ENCODE measurements at places on chromosomes 7 and 10.

DNA sequence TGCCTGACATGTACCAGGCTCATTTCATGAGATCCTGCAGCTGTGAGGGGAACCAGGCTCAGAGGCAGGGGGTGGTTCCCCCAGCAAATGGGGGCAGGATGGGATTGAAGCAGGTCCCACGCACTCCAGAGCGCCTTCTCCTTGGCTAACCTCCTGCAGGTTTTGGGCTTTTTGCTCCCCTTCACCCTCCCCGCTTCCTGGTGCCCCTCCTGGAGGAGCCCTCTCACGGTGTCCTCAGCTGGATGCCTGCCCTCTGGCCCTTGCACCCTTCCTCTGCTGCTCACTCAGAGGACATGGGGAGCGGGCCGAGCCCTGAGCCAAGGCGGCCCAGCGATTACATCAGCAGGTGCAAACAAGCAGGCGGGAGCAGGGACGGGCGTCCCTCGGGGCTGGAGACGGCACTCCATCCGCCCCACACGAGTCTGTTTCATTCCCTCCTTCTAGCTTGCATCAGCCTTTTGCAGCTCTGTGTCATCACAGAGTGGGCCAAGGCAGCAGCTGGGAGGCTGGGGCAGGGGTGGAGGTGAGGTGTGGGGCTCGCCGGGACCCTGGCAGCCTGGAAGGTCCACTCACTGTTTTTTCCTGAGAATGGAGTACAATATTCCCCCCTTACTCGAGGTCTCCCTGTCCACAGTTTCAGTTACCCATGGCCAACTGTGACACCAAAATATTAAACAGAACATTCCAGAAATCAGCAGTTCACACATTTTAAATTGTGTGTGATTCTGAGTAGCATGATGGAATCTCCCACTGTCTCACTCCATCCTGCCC, 52.7 kb upstream of the SLC29A3 start:
- DNase-seq, result no peak

- DNase-seq, result no peak
Observed at GRCh38 chr10:18659819-18660535, 746 bp downstream of the ARL5B start.

DNA sequence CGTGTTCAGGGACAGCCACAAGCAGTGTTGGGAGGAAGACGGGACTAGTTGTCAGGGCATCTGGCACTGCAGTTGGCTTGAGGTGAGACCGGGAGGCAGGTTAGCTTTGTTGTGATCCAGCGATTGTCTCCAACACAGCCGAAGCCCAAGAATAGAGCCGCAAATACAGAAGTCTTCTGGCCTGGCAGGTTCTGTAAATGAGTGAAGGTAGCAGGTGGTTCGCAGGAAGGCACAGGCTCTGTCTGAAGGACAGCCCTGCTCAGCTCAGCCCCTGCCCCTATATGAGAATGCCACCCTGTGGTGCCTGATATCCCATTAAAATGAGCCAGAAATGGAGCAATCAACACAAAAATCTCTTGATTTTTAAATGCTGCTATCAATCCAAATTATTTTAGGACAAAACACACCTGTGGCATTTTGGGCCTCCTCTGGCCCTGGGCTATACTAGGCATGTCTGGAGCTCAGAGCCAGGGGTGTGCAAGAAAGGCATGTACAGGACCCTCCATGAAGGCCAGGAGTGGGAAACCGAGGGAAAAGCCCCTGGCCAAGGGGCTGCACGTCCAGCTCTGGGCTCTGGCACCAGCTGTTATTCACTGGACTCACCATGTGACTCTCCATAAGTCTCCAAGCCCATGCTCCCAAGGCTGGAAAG, 11.2 kb upstream of the C10orf71 start:
- no peak for DNase-seq

DNA sequence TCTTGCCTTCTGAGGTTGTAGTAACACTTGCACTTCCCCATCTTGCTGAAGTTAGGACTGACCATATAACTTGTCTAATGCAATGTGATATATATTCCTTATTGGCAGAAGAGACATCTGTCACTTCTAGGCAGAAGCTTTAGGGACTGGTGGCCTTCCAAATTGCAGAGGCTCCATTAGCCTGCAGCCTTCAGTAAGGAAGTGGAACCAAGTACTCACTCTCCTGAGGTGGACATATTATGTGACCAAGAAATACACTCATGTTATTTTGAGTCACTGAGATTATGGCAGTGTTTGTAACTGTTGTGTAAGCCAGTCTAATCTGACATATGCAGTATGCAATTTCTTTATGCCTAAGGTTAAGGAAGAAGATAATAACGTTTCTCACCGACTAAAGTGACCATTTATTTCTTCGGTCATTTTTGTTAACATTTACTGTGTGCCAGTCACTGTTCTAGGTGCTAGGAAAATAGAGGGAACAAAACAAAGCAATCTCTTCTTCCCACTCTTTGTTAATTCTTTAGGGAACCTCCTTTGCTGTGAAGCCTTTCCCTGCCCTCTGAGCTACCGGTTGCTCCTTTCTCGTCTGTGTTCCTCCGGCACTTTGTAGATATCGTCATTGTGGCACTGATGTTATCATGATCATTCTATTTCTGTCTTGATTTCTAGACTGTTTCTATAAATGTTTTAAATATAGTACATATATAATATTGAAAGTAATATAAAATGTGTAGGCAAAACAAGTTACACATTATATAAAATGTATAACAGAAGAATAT, 52.9 kb upstream of the HBP1 start:
- DNase-seq, result no peak

- DNase-seq, result no peak
Observed at GRCh38 chr7:38296059-38296857, 22.8 kb upstream of the TARP start.

DNA sequence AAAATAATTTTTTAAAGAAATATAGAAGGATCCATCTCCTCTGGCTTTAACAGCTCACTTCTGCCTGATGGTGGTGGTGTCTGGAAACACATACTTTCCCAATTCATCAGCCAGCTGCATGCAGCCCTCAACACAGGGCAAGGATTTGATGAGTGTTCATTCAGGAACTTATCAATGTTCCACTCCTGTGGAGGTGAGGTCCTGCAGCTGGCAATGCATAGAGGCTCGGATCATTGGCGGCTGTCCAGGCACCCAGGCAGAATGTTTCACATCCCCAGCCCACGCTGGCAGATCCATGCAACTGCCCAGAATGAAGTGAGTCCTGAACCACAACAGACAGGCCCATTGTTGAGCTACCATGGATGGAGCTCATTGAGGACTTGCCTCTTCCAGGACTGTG, 55.2 kb upstream of the KCNMA1 start:
- DNase-seq, result no peak

DNA sequence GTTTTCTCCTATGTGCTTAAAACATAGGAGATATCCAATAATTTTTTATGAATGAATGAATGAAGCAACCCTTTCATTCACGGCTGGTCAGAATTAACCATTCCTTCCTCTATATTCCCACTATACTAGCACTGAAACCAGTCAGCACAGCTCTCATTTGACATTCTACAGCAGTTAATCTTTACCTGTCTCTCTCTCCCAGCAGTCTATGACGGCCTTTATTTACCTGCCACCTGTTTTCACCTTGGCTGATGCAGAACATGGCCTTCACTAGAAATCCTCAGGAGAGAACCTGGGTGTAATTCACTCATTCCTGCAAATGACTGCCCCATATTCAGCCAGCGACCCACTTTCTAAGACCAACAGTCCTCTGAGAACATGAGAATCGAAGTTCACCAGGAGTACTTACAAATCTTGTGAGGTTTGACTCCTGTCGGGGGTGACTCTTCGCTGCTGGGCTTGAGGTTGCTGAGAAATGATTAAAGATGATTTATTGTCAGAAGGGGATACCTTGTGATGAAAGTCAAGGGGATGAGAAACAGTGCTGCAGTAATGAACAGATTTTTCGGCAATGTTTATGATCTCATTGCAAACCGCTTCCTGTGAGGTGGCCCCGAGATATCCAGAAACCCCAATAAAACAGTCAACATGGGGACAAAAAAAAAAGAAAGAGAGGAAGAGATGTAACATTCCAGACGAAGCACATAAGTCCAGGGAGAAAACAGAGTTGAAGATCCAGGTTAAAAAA, 30.9 kb upstream of the PDLIM1 start:
- no peak for DNase-seq

GRCh38 chr10:71346731-71347130, 27.7 kb downstream of the SLC29A3 start:
- DNase-seq, result no peak

GRCh38 chr7:35553519-35553918, 141.4 kb downstream of the HERPUD2 start:
- DNase-seq, result no peak

GRCh38 chr7:103964269-103964668, 25.2 kb downstream of the RELN start:
- no peak for DNase-seq

- no peak for DNase-seq
Observed at GRCh38 chr10:24331457-24331856, 122.5 kb downstream of the KIAA1217 start.

DNA sequence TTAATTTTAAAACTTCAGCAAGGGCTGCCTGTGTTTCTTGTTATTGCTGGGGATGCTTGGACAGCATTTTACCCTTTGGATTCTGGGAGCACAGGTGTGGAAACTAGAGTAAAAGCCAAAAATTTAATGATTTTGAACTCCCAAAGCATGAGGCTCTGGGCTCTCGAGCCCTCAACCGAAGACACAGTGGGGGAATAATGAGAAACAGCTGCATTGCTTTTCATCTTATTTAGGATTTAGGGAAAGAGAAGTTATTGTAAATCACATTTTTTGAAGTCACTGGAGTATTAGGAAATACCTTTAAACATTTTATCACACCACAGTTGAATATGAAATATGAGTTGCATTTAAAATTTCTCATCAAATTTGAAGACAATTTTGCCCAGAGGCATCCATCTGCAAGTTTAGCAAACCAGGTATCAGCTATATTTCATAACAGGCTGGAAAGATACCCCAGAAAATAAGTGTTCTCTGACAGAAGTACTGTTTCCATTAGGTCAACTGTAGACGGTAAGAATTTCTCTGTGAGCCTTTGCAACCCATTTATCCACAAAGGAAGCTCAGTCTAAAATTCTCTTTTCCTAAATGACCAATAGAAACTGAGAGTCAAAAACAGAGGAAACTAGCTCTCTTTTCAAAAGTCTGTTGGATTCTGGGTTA, 290.6 kb upstream of the PHYHIPL start:
- DNase-seq, result no peak

DNA sequence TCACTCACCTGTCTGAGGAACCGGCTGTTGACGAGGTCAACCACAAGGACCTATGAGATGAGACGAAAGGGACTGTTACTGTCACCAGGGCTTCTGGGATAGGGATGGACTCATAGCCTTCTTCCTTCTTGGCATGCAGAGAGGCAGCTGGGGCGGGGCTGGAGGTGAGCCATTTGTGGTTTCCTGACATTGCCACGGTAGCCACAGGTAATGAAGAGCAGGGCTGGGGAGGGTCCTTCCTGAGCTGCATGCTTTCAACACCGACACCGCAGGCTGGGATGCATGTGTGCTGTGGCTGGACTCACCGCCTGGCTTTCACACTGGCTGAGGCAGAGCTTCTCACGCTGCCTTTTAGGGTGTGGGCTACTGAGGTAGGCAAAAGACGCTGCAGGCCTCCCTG, 46.4 kb upstream of the MKRN1 start:
- no peak for DNase-seq

- no peak for DNase-seq
Observed at GRCh38 chr10:102641402-102641801, 2.9 kb upstream of the TRIM8 start.

GRCh38 chr7:79820387-79820786, 314.2 kb upstream of the GNAI1 start:
- DNase-seq, result no peak

- DNase-seq, result no peak
Observed at GRCh38 chr10:24907956-24908355, 44.5 kb downstream of the PRTFDC1 start.

DNA sequence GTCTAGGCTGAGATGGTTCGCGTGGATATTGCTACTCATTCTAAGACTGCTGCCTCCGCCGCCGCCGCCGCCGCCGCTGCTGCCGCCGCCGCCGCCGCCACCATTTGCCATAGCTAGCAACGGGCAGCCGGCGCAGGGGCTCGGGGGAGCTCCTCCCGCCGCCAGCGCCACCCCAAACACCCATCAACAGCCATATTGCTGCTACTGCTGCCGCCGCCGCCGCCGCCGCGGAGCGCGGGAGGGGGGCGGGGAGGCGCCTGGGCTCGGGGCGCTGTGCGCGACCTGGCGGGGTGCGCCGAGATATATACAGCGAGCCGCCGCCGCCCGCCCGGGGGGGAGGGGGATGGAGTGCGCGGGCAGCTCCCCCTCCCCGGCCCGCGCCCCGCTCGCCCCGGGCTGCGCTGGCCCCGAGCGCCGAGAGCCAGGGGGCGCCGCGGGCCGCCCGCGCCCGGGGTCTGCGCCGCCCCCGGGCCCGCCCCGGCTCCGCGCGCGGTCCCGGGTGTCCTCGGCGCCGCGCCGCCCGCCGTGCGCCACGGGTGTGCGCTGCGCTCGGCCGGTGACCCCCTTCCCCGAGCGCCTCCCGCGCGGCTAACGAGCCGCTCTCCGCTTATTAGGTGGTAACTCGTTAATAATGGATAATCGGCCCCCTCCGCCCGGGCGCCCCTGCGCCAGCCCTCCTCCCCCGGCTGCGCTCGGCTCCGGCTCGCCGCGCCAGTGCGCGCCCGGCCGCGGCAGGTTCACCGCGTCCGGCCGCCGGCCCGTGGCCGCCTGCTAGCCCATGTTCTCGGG, at the start of gene KCNMA1:
Gene KCNMA1 (minus strand): TSS at position 277 of the 789 bp plus-strand sequence.
- no peak for DNase-seq
